ENCODE measurements at places on chromosomes 5 and 9.

- DNase-seq, result no peak
These were observed 66.2 kb upstream of the ZNF462 start for GRCh38 chr9:106796771-106797170.

DNA sequence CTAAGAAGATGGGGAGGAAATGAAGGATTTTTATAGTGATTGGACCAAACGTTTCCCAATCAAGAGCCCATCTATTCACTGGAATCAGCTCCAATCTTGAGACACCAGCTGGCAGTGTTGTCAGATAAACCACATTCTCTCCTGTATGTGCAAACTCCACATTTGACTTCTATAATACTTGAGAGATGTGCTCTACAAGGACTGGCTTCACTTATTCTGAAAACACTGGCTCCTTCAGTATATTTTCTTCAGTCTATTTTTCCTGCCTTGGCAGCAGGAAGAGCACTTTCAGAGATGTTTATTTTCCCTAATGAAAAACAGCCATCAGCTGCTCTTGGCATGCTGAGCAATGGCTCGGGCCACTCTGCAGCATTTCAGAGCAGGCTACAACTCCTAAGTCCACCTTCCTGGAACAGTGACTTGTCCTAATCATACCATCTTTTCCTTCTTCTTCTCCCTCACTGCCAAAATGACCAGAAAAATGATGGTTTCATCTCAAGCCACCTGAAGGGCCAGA is 96.9 kb upstream of the FSTL4 start:
- DNase-seq, result no peak

DNA sequence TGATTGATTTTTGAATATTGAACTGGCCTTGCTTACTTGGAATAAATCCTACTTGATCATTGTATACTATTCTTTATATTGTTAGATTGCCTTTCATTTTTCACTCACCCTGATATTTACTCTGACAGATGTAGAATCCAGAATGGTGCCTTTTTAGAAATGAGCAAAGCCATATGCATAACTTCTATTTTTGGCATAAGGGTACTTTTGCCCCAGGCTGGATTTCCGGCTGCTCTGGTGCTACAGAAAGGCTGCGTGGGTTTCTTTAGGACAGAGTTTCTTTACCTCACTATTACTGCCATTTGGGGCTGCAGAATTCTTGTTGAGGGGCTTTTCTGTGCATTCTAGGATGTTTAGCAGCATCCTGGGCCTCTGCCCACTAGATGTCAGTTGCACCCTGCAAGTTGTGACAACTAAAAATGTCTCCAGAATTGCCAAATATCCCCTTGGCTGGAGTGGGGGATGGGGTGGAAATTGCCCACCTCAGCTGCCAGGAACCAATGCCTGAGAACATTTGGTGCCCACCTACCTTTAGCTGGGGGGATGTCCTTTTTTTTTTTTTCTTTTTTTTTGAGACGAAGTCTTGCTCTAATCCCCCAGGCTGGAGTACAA is 50.1 kb downstream of the SLC36A1 start:
- no peak for DNase-seq

DNA sequence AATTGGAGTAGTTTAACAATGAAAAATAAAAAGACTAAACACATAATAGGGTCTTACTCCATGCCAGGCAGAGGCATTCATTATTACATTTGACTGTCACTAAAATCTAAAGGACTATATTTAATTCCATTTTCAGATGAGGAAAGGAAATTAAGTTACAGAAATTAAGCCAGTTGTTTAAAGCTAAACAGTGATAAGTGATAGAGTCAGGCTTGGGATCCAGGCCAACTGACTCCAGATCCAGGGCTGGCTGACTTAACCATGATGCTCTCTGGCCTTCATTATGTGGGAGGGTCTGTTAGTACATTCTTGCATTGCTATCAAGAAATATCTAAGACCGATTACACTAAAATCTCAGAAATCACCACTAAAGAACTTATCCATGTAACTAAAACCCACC is 107.2 kb downstream of the ARHGEF28 start:
- DNase-seq, result no peak

- no peak for DNase-seq
These were observed 152.4 kb downstream of the BRINP1 start for GRCh38 chr9:119216651-119217331.

GRCh38 chr9:86940774-86941173 is 6.5 kb downstream of the GAS1 start:
- DNase-seq, result no peak

- no peak for DNase-seq
These were observed 79.5 kb downstream of the TTC39B start for GRCh38 chr9:15227491-15227890.

GRCh38 chr5:171614511-171614910 is 171.1 kb upstream of the SMIM23 start:
- DNase-seq, result no peak

DNA sequence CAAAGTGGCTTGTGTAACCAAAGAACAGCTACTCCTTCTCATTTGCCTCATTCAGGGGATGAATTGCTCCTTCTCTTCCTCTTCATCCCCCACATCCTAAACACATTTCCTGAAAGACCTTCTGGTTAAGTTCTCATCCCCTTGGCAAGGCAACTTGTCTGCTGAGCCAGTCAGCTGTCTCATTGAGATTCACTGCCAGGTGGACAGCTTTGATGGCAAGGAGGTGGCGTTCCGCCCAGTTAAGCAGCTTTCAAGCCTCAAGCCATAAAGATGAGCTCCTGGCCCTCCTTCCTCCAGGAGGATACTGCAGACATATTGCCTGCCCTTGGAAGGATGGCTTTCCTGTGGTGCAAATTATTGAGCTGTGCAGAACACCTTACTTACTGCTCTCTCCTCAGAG is 448.6 kb upstream of the MPDZ start:
- DNase-seq, result no peak

DNA sequence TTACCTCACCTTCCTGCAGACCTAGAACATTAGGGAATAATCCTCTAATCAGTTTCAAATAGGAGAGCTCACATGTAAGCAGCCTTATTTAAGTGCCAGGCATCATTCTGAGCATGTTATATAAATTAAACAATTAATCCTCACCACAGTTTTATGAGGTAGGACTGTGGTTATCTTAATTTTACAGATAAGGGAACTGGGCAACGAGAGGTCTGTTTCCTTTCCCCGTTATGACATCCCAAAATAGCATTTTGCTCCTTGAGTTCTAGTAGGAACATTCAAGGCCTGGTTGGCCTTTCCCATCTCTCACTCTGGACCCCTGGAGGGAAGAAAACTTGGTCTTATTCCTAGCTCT is 19.1 kb upstream of the IFNB1 start:
- no peak for DNase-seq

- DNase-seq, result no peak
These were observed 3.0 kb downstream of the SLC12A7 start for GRCh38 chr5:1108865-1109174.

DNA sequence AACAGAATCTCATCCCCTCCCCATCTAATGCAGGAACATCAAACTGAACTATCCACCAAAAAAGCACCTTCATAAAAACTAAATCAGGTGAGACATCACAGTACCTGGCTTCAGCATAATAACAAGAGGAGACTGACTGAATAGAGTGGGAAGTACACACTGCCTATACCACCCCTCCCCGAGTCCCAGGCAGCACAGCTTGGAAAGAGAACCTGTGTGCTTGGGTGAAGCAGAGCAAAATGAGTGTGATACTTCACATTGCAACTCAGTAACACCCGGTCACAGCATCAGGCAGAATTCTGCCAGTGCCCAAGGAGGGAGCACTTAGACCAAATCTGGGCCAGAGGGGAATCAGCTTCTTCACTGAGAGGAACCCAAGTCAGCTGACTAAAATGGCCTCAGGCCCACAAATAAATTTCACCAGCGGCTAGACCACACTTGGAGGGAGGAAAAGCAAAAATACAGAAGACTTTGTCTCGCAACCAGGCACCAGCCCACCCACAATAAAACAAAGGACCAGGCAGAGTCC is 69.3 kb upstream of the OR2K2 start:
- DNase-seq, result no peak

DNA sequence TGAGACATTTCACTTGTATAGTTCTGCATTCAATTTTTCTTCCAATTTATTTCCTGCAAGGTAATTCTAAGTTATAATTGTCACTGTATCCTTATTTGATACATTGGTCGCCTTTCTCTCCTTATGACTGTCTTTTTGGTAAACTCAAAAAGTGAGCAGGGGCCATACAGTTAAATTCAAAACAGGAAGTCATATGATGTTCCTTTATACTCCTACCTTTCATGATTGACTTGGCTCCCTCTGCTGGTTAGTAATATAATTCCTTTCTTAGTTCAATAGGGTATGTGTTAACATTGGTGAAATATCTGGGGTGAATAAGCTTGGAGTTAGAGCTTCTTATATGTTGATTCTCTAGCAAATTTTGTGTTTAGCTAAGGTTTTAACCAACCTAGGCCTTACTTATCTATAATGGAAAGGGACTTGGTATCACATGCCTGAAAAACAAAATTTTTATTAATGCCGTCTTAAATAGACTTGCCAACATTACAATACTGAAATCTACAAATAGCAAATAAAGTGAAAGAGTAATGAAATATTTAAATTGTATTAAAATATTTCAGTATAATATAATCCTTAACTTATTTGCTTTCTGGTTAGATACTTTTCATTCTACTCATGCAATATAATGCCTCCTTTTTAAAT is 6.0 kb upstream of the NIPBL start:
- DNase-seq, result no peak

DNA sequence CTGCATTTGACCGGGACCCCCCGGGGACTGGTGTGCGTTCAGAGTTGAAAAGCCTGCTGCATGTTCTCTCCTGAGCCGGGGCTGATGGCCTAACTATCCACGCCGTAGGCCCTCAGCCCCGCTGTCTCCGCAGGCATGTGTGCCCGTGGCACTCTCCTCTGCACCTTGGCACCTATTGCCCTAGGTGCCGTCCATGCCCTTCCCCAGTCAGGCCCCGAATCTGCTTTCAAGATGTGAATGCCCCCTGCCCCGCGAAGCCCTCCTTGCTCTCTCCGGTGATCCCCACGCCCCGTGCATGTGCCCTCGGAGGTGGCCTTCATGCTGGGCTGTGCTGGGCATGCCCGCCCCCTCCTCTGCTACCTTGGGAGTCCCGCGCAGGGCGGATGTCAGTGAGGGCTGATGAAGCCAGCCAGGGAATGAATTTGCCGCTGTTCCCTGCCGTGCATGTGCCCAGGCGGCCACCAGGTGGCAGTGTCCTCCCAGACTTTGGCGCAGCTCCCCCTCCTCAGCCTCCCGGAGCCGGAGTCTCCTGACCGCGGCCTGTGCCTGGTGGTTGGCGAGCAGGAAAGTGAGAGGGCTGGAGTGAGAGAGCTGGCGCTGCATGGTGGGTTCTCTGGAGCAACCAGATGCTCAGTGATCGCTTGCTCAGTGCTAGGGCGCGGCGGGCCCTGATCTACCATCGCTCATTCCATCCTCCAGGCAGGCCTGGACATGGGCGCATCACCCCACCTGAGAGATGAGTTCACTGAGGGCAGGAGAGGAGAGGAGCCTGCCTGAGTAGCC is 112.9 kb upstream of the LMX1B start:
- peak; percentile 73 for DNase-seq

DNA sequence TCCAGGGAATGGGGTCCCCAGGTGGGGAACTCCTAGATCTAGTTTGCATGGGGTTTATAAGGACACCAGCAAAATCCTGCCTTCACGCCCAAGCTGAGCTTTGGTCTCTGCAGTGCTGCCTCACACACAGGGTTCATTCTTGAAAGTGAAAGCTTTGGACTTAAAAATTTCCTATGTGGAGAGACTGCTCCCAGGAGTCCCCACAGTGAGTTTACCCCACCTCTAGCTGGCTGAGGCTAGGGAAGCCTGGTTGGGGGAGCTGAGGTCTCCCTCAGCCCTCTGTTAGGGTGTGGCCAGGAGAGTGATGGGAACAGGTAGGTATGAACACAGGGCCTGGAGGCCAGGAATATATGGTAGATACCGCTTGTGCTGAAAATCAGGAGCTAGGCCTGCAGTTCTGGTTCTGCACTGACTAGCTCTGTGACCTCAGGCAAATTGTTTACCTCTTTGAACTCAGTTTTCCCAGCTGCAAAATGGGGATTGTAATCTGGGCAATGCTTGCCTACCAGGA is 41.5 kb upstream of the LARP1 start:
- no peak for DNase-seq

- no peak for DNase-seq
These were observed 13.5 kb downstream of the ADRB2 start for GRCh38 chr5:148839960-148840359.

DNA sequence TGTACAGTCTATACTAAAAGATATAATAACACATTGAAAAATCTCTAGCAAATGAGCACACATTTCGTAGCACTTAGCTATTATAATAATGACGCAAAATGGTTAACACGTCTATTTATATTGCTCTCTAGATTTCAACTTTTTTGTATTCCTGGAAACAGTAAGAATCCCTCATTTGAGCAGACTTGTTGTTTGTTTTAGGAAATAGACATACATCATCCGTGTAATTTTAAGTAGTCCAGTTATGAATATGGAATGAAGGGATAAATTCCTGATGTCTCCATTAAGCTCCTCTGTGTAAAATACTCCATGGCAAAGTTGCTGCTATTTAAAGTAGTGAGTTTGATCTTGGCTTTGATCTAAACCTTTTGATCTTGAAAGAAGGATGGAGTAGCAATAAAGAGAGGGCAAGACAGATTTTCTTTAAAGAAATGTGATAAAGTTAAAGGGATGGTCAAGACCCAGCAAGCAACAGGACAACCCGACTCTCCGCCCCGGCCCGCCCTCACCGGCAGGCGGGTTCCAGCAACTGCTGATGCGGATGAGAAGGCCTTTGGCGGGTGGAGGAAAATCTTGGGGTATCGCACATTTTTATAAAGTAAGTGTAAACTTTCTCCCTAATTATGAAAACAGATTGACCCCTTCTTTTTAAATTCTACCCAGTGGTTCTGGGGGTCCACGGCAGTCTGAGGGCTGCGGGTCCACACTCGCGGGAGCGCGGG is 277.4 kb downstream of the AOPEP start:
- no peak for DNase-seq

- DNase-seq, result no peak
These were observed 123.3 kb downstream of the ST8SIA4 start for GRCh38 chr5:100779669-100780375.

- DNase-seq, result no peak
These were observed 118.3 kb downstream of the FBXO4 start for GRCh38 chr5:42043400-42043799.

DNA sequence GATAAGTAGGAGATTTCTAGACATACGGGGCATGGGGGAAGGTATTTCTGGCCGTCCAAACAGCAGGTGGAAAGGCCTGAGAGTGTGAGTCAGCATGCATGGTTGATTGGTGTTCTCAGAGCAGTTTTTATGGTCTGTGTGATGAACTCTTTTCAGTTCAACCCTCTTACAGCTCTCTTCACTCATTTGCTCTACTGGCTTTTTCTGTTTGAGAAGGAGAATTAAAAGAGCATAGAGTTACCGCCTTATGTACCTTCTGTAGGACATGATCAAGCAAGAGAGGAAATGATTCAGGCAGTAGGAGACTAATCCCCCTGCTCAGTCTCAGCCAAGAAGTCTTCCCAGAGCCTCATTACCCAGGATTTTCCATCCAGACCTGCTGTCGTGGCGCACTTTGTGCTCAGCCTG is 92.4 kb downstream of the PRDM6 start:
- DNase-seq, result no peak

DNA sequence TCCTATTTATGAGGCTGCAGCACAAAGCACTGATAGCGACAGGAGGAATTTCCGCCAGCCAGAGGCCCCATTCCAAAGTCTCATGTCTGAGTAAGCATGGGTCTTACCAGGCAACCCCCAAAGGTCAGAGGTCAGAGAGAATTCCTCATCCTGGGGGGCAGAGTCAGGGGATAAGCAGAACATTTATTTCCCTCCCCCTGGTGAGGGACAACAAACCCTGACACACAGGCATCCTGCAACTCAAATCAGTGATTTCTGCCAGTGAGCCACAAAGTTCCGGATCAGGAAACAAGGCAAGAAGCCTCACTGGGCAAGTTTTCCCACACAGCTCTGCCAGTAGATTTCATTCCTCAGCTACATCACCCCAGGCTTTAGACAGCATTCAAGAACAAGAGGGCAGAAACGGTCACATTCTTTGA is 37.0 kb downstream of the ADAMTS12 start:
- DNase-seq, result no peak
